ENCODE measurements at places on chromosomes 1 and 21. TPM values are rescaled to one million over a fixed set of nuclear protein-coding genes. Genes with fewer than 3 reads are reported as not detected.

DNA sequence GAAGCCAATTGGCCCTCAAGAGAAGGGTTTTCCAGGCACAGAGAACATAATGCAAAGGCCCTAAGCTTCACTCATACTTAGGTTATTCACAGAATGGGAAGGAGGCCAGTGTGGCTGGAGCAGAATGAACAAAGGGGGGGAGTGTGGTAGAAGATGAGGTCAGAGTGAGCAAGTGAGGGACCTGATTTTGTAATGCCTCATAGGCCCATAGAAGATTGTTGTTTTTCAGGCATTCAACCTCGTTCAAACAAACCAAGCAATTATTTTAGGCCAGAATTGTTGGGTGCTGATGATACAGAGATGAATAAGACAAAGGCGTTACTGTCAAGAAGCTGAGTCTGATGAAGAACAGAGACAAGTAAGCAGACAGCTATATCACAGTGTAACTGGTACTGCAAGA is 54.5 kb upstream of the RAP1A start:
- H3K27me3 ChIP-seq = peaks cover 2% of the 10 kb centered on the region
- DNase-seq = no peak
- H3K4me1 ChIP-seq = no peaks in the 10 kb centered on the region
- H3K36me3 ChIP-seq = peaks cover 6% of the 10 kb centered on the region
- no peak overlapping the region for H3K27ac ChIP-seq

DNA sequence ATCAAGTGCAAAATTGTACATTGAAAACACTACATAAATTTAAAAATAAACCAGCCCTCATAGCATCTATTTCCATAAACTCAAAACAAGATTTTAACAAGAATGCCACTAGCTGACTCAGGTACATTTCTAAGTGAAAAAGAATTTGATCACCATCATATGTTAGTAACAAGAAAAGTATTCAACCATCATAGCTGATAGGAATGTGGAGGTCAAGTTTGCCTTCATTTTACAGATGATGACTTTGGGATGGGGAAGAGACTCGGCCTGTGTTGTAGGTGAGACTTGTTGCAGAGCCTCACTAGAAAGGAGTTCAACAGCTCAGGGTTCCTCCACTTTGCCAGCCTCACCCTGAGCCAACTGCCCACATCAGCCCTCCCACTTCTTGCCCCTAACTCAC is 318.8 kb upstream of the FAM78B start:
- peaks cover 7% of the 10 kb centered on the region for H3K4me1 ChIP-seq
- no peak overlapping the region for H3K4me3 ChIP-seq
- H3K27ac ChIP-seq = no peak overlapping the region
- no peak for DNase-seq
- no peaks in the 10 kb centered on the region for H3K36me3 ChIP-seq

- no peaks in the 10 kb centered on the region for H3K4me1 ChIP-seq
- DNase-seq = no peak
- H3K36me3 ChIP-seq = no peaks in the 10 kb centered on the region
- no peak overlapping the region for H3K4me3 ChIP-seq
- no peak overlapping the region for H3K27ac ChIP-seq
Observed at GRCh38 chr1:116453481-116453880, 80.4 kb downstream of the ATP1A1 start.

GRCh38 chr1:12309783-12310742 is 80.2 kb downstream of the VPS13D start:
- no peaks in the 10 kb centered on the region for H3K27me3 ChIP-seq
- no peaks in the 10 kb centered on the region for H3K4me1 ChIP-seq
- no peak overlapping the region for H3K27ac ChIP-seq
- DNase-seq = no peak
- H3K4me3 ChIP-seq = no peak overlapping the region

DNA sequence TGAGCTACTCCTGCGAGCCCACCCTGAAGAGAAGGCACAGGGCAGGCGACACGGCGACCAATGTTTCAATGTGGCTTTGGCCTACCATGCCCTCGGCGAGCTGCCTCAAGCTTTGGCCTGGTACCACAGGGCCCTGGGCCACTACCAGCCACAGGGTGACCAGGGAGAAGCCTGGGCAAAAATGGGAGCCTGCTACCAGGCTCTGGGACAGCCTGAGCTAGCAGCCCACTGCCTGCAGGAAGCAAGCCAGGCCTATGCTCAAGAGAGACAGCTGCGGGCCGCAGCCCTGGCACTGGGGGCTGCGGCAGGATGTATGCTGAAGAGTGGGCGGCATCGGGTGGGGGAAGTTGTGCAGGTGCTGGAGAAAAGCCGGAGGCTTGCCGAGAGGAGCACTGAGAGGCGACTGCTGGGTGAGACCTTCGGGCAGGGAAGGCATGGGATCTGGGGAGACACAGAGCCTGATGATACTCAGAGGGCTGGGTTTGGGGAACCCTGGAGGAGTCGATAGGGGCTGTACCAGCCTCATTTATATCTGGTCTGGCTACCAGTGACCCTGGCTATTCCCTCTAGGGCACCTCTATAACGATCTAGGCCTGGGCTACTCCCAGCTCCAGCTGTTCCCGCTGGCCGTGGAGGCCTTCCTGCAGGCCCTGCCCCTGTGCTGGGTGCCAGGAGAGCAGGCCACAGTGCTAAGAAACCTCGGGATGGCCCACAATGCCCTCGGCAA is 2.3 kb downstream of the TTC24 start:
- no peak for DNase-seq
- no peaks in the 10 kb centered on the region for H3K36me3 ChIP-seq
- peaks cover 2% of the 10 kb centered on the region for H3K27me3 ChIP-seq

DNA sequence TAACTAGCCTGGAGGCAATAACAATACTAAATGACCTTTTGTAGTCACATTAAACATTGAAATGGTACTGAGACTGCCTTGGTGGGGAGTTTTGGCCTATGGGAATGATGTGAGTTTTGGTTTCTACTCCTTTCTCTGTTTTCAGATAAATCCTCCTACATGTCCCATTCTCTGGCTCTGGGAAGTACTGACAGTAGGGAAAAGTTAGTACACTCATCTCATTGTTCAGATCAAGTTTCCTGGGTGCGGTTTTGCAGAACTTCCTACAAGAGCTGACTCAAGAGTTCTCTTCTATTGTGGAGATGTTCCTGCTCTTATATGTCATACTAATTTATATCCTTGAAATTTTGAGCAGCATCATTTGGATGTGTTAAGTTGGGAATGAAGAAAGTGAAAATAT is 74.2 kb upstream of the MACF1 start:
- no peak for DNase-seq
- H3K27me3 ChIP-seq = no peaks in the 10 kb centered on the region
- no peaks in the 10 kb centered on the region for H3K36me3 ChIP-seq
- H3K4me1 ChIP-seq = peaks cover 4% of the 10 kb centered on the region

NT5C1A gene
- total RNA-seq = not detected

ATP1A4 gene
- not detected for total RNA-seq

GUCA2B gene
- not detected for total RNA-seq
